ENCODE measurements at places on chromosomes 1 and 21.

DNA sequence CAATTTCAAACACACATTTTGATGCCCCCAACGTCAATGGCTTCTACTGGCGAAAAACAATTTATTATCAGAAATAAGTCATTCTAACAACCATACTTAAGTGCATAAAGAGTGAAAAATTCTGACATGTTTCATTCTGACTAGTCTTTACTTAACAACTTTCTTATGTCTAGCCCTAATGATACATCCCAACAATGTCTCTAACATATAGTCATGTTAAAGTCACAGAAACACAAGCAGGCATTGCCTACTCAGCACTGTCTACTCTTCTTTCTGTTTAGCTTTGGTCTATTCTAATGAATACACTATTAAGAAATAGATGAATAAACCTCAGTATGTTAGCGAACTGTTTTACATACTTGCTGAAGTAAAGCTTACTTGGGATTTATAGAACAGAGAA is 105.8 kb upstream of the DUSP10 start:
- no peak for DNase-seq

DNA sequence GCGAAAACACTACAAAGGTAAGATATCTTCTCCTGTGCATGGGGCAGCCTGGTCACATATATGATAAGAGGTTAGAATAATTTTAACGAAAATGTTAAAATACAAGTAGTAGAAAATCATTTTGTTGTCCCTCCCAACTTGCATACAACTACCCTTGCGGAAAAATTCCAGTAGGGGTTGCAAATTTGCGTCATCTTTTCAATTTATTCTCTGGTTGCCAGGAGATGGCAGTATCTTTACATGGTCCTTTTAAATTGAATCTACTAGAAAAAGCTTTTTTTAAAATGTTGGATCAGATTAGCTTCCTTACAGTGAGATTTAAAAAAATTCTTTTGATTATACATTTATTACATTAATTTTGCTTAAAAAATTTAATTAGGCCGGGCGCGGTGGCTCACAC is 10.9 kb downstream of the S100PBP start:
- no peak for DNase-seq

DNA sequence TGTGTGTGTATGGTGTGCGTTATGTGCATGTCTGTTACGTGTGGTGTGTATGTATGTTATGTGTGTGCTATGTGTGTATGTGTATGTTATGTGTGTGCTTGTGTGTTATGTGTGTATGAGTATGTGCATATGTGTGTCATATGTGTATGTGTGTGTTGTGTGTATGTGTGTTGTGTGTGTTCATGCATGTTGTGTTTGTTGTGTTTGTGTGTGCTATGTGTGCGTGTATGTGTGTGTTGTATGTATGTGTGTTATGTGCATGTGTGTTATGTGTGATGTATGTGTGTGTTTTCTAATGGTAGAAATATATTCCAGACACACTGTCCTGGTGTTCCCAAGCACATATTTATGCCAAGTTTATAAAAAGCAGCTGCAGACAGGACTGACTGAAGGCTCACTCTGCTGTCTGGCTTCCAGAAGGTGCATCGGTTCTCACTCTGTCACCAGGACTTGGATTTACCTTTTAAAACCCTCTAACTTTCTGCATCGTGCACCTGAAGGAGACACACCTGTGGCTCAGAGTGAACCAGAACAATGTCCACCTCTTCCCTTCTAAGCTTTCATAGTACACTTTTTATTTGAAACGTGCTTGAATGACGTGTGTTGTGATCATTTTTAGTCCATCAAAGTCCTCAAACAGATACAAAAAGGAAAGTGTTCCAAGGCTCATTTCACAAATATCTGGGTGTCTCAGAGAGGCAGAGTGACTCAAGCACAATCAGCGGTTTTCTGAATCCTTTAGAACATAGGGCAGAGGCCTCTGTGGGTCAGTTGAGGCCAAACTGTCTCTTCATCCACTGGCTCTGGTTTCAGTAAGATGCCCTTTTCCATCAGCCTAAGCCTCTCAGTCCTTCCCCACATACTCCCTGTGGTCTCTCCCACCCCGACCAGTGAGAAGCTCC is 49.9 kb downstream of the TOMM20 start:
- no peak for DNase-seq

- no peak for DNase-seq
Measured at GRCh38 chr1:31374511-31375196, 1.8 kb upstream of the FABP3 start.

- no peak for DNase-seq
Measured at GRCh38 chr21:27017246-27017645, 50.4 kb upstream of the ADAMTS5 start.

DNA sequence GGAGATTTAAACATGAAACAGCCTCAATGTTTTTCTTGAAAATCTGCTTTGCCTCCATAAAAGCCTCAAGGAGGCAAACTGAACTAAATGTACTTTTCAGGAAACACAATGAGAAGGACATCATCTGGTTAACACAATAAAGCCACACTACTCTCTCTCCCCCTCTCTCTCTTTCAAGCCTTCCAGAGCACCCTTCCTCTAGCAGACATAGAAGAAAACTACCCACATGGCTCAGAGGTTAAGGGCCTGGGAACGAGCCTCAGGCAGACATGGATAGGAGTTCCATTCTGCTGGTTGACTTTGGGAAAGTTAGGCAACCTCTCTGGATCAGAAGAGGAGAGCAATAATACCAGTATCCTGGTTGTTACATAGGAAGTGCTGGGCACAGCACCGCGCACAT is 42.9 kb downstream of the RUNX1 start:
- no peak for DNase-seq

DNA sequence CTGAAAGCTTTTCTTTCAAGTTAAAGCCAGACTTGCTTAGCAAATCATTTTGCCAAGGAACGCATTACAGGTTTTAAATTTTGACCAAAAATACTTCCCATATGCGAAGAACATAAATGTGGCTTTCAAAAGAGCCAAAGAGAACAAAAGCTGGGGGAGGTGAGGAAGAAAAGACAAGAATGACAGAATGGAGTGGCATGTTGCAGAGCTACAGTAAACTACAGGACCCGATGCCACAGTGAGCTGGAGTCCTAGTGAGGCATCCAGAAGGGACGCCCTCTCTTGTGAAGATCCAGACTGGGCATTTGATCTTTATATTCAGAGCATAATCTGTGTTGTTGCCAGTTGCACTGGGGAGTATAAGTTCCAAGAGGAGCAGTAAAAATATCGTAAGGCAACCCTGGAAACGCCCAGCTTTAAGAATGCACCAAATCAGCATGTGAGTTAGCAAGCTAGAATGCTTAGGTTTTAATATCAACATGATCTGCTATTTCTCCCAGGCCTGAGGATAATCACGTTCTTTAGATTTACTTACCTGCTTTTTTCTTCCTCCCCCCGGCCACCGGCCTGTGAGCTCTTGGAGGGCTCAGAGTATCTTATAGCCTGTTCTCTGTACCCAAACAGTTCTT is 48.4 kb upstream of the HOOK1 start:
- no peak for DNase-seq

All from stimulated activated CD4-positive, alpha-beta T cell treated with anti-CD3 and anti-CD28 coated beads, Interleukin-15, amount 100 ng/mL, for 1 hour (primary cell).